ENCODE measurements at places on chromosomes 1 and 21.

GRCh38 chr1:23960291-23961020 lies 828 bp downstream of the PNRC2 start:
- DNase-seq = peak; percentile 31

GRCh38 chr1:21168444-21168843 lies 8.3 kb downstream of the EIF4G3 start:
- no peak for DNase-seq

- DNase-seq = no peak
These were observed 7.6 kb upstream of the PLEKHO1 start for GRCh38 chr1:150142083-150142482.

GRCh38 chr1:163703794-163704193 lies 382.0 kb downstream of the NUF2 start:
- no peak for DNase-seq

DNA sequence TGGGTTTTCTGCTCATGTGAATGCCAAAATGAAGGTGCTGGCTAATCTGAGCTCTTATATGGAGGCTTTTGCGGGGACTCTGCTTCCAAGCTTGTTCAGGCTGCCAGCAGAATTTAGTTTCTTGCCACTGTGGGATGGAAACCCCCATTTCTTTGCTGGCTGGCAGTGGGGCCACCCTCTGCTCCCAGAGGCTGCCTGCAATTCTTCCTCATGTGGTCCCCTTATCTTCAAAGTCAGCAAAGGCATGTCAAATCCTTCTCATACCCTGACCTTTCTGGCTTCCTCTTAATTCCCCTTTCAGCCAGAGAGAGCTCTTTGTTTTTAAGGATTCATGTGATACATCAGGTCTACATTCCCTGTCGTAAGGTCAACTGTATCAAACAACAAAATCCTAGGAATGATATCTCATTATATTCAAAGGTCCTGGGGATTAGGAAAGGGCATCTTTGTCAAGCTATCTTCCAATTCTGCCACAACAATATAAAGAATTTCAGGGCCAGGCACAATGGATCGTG lies 5.2 kb upstream of the GPR161 start:
- DNase-seq = no peak

DNA sequence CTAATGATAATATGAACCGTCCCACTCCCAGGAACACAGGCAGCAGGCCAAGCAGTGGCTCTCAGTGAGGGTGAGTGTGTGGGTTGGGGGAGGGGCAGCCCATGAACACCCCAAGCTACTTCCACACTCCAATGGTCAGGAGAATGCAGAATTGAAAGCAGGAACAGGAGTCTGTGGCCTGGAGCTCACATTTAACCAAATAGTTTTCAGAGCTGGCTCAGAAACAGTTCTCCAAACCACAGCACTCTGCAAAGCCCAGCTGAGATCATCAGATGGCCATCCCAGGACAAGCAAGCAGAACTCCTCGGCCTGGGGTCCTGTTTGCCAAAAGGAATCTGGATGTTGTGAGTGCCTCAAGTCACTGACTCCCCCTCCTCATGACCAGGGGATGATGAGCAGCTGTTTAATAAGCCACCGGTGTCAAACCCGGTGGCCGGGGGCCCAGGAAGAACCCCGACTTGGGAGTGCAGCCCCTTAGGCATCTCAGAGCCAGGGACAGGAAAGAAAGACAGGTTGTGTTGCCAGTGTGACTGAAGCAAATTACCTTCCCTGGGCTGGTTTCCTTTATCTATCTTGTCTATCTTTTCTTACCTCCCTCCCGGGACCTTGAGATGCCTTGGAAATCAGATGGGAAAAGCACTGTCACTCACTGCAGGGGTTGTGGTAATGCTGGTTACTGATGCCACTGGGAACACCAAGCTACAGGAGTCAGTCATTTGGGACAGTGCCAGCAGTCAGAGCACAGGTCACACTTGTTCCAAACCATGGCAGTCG lies 20.4 kb downstream of the DEGS1 start:
- DNase-seq = peak; percentile 81

- no peak for DNase-seq
These were observed 86.8 kb upstream of the CD55 start for GRCh38 chr1:207234690-207235089.

DNA sequence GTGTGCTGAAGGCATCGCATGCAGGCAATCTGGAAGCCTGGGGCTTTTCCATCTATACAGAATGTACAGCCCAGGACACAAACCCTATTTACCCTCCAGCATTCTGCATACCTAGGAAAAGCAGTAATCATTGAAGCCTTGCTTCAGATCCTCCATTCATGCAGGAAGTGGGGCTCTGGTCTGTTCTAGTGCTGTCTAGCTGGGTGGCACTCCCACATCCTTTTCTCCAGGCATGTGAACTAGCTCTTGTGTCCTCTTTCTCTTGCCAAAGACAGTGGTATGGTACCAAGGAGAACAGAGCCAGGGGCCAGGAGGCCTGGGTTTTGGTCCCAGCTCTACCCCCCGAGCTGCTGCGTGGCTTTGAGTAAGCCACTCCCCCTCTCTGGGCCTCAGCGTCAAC lies 21.7 kb downstream of the LRP8 start:
- no peak for DNase-seq

GRCh38 chr1:200108659-200109058 lies 81.1 kb downstream of the NR5A2 start:
- no peak for DNase-seq

DNA sequence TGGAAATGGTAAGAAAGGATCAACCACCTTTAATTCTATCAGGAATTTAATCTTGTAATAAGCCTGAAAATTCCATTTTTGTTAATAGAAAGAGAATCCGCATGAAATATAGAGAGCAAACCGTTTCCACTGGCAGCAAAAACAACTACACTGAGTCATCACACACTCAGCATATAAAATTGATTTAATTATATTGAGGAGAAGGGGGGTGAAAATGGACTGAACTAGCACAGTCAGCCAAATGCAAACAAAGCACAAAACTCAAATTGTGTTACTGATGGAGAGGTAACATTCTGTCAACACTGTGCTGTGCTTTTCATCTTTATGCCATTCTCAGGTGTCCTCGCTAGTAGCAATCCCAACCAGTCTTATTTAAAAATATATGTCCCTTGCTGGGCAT lies 1583.9 kb downstream of the MRPL39 start:
- DNase-seq = no peak

- no peak for DNase-seq
These were observed 33.0 kb upstream of the SIPA1L2 start for GRCh38 chr1:232662910-232663309.

- peak; percentile 13 for DNase-seq
These were observed 797 bp downstream of the WDR47 start for GRCh38 chr1:109040989-109041620.

GRCh38 chr1:7300893-7301663 lies 470.0 kb upstream of the VAMP3 start:
- peak; percentile 96 for DNase-seq

- DNase-seq = no peak
These were observed 165.2 kb upstream of the SAMSN1 start for GRCh38 chr21:14711287-14711686.

GRCh38 chr1:54284781-54285529 lies 85.0 kb downstream of the MRPL37 start:
- DNase-seq = no peak

DNA sequence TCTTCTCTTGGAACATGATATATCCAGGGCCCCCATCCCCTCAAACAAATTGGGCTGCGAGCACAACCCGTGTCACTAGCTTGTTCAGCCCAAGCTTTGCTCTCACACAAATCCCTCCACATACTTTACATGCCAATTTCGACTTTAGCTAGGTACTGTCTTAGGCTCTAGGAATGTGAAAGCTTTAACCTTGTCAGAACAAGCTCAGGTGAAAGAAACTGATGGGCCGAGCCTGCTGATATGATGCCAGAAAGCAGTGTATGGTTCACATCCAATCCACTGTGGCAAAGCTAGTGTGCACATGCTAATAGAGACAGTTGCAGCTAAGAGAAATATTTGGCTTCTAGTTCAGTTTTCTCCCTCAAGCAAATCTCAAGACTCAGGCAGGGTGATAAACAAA lies 79.5 kb downstream of the TNFSF18 start:
- DNase-seq = no peak

DNA sequence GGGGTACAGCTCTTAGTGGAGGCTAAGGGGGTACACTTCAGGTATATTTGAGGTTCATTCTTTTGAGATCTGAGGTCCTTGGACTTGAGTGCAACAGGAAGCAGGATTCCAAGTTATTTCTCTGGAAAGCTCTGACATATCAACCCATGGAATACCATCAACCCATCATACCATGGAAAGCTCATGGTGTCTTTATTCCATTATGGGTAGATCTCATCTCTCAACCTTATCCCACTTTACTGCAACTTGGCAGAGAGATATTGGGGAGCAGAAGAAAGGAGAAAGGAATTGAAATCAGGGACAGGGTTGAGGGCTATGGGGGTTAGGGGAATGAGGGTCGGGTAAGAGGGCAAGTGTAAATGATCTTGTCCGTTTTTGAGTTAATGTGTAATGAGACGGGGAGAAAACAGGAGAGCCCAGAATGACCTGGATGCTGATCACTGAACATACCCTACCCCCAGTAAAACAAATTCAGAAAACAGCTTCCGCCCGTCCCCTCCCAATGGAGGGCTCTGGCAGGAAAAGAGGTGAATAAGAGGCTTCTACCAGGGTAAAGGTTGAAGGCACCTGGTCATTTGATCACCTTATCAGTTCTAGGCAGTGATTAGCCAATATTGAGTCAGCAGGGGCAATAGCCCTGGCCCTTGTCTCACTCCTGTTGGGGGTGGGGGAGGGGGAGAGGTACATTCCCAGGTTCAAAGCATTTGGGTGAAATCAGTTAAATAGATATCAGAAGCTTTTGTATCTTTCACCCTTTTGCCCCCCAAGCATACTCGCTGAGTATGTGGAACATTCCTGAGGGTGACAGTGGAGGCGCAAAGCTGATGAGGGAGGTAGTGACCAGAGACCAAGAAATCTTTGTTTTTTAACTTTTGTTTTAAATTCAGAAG lies 622 bp upstream of the APOA2 start:
- no peak for DNase-seq

- DNase-seq = no peak
These were observed 44.2 kb upstream of the CD55 start for GRCh38 chr1:207277241-207277640.

DNA sequence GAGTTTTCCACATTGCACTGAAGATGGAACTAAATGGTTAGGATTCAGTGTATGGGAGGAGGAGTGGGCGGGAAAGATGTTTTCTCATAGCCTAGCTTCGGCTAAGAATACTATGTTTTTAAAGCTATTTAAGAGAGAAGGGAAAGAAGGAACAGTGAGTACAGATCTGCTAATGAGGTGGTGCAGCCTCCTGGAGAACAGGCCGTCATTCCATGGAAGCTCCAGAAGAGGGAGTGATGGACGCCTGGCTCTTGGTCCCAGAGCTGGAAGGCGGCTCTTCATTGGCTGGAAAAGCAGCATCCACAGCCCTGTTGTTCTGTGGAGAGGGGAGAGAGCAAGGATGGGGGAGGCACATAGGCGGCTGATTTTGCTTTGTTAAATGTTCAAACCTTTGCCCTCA lies 6.9 kb downstream of the CAMK1G start:
- peak; percentile 40 for DNase-seq

DNA sequence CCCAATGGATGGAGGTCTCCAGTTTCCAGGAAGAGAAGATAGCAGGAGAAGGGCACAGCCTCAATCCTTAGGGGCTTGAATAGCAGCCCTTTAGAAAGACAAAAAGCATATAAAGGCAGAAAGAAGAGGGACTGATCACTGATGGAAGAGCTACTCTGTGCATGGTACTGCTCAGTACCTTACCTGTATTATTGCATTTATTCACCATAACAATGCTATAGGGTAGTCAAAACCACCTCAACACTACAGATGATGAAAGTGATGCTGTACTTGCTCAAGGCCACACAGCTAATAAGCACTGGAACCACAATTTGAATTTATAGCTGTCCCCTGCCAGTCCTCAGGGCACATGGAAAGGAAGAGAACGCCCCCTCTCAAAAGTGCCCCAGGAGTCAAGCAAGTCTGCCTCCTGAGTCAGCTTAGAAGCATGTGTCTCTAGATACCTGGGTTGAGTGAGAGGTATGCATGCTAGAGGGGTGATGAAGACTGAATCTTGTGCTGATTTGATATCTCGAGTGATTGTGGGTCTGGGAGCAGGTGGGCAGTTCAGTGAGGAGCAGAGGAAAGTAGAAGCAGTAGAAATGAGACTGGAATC lies 13.6 kb downstream of the DDAH1 start:
- DNase-seq = no peak

GRCh38 chr1:9807541-9807940 lies 16.2 kb downstream of the CLSTN1 start:
- no peak for DNase-seq

- DNase-seq = peak; percentile 84
These were observed 1.2 kb downstream of the CD160 start for GRCh38 chr1:145720556-145720877.

GRCh38 chr1:152517237-152517811 lies 3.0 kb downstream of the CRCT1 start:
- peak; percentile 36 for DNase-seq

DNA sequence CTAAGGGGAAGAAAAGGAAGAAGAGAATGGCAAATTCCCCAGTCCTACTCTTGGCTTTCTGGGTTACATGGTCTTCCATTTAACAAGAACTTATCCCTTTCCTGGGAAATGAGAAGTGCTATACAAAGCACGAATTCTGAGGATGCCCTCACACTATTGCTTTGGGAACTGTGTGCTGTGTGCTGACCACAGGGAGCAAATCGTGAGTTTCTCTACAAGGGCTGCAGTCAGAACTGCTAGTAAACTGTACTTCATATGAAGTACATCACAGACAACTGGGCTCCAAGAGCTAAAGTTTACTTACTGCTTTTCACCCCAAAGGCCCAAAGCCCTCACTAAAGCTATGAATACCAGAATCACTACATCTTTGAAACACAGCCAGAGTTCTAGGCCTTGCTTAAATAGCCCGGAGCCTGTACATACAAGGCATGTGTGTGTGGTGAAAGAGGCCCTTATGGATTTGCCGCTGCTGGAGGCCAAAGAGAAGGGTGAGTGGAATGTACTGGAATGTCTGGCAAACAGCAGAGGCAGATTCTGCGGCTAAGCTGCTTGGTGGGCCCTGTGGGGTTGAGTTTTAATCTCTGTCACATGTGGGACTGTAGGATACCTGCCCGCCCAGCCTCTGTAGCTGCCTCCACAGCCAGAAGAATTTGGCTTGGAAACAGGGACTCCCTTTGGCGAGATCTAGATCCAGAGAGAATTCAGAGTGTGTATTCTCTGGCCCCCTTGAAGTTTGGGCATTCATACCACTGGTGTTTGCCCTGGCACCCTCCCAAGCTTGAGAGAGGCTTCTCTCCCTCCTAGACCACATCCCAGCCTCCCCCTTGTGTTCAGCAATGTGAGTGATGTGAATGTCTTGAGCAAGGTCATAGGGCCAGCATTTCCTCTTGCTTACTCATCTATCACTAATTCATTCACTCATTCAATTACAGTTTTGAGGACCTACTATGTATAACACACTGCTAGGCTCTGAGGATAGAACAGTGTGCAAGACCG lies 21.9 kb upstream of the TRIM67 start:
- DNase-seq = peak; percentile 68

Measured in fibroblast of mammary gland (primary cell).